NCI-H1436 treated with DMSO at 0.1 percent for 48 hours (cell line): ENCODE measurements at places on chromosomes 2 and 18.

GRCh38 chr2:14942987-14943386 is 310.5 kb downstream of the LRATD1 start:
- no peak for DNase-seq

- no peak for DNase-seq
Observed at GRCh38 chr18:35578481-35578880, 3.1 kb upstream of the GALNT1 start.

GRCh38 chr2:143635302-143635701 is 506.1 kb downstream of the ARHGAP15 start:
- DNase-seq = no peak

DNA sequence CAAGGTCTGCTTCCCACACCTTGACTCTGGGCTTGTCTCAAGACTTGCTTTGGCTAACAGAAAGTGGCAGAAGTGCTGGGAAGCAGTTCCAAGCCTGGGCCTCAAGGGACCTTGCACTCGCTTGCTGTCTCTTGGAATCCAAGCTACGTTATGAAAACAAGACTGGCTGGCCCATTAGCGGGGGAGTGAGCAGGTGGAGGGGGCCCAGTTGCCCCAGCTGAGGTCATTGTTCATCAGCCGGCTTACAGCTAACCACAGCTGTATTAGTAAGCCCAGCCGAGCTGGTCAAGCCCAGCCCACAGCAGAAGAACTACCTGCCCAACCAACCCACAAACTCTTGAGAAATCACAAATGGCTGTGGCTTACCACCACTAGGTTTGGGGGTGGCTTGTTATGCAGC is 63.1 kb downstream of the MARCO start:
- DNase-seq = no peak

DNA sequence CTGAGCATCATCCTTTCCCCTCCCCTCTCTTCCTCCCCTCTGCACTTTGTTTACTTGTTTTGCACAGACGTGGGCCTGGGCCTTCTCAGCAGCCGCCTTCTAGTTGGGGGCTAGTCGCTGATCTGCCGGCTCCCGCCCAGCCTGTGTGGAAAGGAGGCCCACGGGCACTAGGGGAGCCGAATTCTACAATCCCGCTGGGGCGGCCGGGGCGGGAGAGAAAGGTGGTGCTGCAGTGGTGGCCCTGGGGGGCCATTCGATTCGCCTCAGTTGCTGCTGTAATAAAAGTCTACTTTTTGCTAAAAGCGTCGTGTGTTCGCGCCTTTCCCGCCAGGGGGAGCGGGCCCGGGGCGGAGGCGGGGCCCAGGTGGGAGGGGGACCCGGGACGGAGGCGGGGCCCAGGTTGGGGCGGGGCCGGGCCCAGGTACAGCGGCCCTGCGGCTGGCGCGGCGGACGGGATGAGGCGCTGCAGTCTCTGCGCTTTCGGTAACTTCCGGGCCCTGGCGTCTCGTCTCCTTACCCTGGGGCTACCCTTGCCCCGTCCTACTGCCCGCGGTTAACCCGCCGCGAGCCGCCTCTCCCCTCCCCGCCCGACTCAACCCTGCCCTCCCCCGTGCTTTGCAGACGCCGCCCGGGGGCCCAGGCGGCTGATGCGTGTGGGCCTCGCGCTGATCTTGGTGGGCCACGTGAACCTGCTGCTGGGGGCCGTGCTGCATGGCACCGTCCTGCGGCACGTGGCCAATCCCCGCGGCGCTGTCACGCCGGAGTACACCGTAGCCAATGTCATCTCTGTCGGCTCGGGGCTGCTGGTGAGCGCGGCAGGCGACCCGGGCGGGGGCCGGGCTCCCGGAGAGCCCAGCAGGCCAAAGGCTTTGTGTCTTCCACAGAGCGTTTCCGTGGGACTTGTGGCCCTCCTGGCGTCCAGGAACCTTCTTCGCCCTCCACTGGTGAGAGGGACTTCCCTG is at the start of gene KRTCAP3:
Gene KRTCAP3 (plus strand): TSS at position 424 of the 962 bp plus-strand sequence. CDS start 32 bp downstream, at position 456.
- no peak for DNase-seq

- DNase-seq = no peak
Observed at GRCh38 chr2:105294046-105294445, 35.5 kb downstream of the TGFBRAP1 start.

DNA sequence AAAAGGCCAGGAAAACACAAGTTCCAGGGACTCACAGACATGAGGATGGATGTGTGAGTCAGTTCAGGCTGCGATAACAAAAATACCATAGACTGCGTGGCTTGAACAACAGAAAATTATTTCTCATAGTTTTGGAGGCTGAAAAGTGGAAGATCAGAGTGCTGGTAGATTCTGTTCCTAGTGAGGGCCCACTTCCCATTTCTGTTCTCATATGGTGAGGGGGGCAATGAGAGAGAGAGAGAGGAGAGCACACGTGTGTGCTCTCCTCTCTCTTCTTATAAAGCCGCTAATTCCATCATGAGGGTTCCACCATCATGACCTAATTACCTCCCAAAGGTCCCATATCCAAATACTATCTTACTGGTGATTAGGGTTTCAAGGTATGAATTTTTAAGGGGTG is 23.0 kb downstream of the KLHL14 start:
- no peak for DNase-seq

DNA sequence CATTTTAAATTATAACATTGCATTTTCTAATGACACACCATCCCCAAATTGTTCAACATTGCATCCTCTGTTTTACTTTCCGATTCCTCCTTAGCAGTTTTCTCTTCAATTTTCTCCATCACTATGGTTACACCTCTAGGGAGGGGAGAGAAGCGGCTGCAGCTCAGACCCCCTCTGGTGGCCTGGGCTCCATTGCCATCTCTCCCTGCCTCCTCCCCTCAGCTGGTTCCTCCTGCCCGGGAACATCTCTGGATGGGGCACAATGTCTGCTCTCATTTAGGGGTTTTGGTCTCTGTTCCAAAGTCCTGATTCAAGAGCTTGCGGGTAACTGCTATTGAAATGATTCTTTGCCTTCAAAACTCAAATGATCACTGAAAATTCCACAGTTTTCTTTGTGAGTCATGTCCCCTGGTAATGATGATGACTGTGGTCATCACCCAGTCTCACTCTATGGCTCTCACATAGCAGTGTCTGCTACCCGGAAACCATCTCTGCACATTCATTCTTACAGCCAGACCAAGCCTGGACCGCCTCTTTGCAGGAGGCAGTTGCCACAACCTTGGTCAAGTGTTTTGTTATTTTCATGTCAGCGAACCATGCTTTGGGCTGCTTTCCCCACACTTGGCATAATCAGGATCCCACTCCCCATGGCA is 263.9 kb downstream of the ALPK2 start:
- no peak for DNase-seq

DNA sequence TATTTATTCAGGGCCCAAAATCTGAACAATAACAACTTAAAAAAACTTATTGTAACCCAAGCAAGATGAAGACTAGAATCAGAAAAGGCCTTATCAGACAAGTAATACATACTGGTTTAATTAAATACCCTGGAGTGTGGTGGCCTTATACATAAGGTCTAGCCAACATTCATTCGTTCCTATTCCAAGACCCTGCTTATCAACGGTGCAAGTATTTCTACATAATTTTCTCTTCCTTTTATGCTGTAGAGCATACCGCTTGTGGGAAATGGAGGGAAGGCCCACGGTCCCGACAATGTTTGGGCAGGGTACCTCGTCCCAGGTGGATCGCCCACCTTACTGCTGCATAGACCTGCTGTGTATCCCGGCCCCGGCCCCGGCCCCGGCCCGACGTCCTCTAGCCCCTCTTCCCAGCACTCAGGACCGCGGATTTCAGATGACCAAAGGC is 708 bp downstream of the ZNF24 start:
- no peak for DNase-seq

DNA sequence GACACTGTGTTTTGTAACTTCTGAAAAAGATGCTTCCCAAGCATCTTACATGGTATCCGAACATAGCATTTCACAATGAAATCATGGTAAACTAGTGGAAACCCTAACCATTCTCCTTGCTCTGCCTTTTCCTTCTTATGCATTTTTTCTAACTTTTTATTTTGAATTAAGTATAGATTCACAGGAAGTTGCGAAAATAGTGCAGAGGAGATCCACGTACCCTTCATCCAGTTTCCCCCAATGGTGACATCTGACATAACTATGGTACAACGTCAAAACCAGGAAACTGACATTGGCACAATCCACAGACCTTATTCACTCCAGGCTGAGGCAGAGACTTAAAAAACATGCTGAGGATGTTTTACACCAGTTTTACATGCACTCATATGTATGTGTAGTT is 38.3 kb downstream of the AAK1 start:
- no peak for DNase-seq

DNA sequence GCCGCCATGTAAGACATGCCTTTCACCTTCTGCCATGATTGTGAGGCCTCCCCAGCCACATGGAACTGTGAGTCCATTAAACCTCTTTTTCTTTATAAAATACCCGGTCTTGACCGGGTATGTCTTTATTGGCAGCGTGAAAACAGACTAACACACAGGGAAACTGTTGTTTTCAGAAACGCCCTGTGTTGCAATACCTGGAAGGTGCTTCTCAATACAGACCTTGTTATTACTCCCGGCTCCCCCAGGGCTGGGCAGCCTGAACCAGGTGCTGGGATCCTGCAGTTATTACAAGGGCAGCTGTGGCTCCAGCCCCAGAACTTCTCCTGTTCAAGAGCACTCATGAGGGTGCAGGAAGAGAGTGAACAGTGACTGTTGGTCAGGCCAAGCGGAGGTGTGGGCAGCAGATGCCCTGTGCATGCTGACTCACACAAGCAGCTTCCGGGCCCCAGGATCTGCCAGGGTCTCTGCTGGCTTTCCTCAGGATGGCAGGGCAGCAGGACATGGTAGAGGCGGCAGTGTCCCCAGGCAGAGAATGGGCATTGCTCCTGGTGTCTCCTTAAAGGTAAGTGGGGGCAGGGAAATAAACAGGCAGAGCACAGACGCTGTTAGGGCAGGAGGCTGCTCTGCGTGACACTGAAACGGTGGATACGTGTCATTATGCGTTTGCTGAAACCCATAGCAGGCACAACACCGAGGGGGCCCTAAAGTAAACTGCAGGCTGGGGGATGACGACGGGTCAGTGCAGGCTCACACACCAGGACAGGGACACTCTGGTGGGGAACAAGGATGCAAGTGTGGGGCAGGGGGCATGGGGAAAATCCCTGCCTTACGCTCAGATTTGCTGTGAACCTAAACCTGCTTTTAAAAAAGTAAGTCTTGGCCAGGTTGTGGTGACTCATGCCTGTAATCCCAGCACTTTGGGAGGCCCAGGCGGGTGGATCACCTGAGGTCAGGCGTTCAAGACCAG is 89.1 kb downstream of the NDUFA10 start:
- no peak for DNase-seq

- DNase-seq = no peak
Observed at GRCh38 chr2:160934991-160935390, 225.2 kb upstream of the TANK start.

DNA sequence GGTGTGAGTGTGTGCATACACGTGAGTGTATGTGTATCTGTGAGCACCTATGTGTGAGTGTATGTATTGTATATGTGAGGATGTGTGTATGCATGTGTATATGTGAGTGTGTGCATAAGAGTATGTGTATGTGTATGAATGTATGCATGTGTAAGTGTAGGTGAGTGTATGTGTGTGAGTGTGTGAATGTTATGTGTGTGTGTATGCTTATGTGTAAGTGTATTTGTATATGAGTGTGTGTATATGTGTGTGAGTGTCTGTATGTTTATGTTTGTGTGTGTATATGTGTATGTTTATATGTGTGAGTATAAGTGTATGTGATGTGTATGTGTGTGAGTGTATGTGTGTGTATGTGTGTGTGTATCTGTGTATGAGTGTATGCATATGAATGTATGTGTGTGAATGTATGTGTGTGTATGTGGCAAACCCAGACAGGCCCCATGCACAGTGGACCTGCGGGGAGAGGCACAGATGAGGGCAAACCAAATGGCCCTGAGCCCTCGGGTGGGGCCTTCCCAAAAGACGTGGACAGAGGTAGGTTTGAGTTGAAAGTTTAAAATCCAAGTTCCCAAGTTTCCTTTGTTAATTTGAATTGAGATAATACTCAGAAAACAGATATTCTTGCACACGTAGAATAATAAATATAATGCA is 51.5 kb downstream of the EDAR start:
- DNase-seq = no peak

GRCh38 chr2:73084971-73085370 is 13.5 kb upstream of the SFXN5 start:
- no peak for DNase-seq

GRCh38 chr2:46873604-46874068 is 42.0 kb downstream of the MCFD2 start:
- no peak for DNase-seq
